ENCODE measurements at places on chromosomes 5 and 9.

DNA sequence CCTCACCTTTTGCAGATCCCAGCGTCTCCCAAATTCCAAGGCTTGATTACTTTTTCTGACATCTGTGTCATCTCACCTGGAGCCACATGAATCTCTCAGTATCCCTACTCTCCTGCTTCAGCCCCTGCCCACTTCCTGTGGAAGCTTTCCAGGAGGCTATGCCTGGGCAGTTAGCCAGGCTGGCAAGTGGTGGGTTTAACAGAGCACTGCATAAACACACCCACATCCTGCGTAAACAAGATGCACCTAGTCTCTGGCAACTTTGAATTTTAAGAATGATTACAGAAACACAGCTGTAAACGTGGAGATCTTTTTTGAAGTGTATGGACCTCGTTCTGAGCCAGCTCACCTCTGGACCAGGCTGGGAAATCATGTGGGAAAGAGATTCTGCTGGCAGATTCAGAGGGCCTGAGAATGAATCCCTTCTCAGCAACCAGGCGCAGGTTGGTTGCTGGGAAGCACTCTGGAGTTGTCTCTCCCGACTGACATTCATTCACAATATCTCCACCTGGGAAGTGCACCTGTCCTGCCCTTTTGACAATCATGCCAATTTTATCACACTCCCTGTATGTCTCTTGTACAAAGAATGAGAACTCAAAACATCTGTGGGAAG, 55.7 kb upstream of the FANCC start:
- no peak for DNase-seq

GRCh38 chr5:91946870-91947269, 563.8 kb upstream of the ARRDC3 start:
- no peak for DNase-seq

GRCh38 chr5:173727839-173728778, 111.7 kb upstream of the BOD1 start:
- no peak for DNase-seq

- DNase-seq = no peak
These were observed 7.0 kb downstream of the NOTCH1 start for GRCh38 chr9:136538599-136539426.

GRCh38 chr9:133581513-133582343, 27.5 kb downstream of the FAM163B start:
- no peak for DNase-seq

DNA sequence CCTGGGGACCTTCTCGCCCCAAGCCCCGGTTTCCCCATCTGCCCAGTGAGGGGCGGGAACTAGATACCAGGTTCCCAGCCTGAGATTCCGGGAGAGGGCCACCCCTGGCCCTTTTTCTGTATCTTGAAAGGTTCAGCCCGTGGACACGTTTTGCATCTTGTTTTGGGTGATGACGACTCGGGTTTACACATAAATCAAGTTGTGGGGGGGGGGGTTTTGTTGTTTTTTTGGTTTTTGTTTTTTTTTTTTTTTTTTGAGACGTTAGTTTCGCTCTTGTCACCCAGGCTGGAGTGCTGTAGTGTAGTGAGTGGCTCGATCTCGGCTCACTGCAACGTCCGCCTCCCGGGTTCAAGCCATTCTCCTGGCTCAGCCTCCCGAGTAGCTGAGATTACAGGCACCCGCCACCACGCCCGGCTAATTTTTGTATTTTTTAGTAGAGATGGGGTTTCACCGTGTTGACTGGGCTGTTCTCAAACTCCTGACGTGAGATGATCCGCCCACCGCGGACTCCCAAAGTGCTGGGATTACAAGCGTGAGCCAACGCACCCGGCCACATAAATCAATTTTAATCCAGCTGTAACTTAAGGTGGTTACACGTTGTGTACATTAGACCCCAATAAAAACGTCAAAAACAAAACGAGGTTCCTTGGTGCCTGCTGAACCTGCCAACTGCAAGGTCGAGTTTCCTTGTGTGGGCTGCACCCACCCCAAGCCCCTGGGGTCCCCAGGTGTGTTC, 1.1 kb upstream of the BRD3 start:
- DNase-seq = no peak

GRCh38 chr5:115463983-115464382, 80.6 kb downstream of the FEM1C start:
- no peak for DNase-seq

GRCh38 chr5:19880458-19880857, 107.5 kb downstream of the CDH18 start:
- DNase-seq = no peak

- DNase-seq = no peak
These were observed 13.3 kb upstream of the UBE2QL1 start for GRCh38 chr5:6435356-6435755.

DNA sequence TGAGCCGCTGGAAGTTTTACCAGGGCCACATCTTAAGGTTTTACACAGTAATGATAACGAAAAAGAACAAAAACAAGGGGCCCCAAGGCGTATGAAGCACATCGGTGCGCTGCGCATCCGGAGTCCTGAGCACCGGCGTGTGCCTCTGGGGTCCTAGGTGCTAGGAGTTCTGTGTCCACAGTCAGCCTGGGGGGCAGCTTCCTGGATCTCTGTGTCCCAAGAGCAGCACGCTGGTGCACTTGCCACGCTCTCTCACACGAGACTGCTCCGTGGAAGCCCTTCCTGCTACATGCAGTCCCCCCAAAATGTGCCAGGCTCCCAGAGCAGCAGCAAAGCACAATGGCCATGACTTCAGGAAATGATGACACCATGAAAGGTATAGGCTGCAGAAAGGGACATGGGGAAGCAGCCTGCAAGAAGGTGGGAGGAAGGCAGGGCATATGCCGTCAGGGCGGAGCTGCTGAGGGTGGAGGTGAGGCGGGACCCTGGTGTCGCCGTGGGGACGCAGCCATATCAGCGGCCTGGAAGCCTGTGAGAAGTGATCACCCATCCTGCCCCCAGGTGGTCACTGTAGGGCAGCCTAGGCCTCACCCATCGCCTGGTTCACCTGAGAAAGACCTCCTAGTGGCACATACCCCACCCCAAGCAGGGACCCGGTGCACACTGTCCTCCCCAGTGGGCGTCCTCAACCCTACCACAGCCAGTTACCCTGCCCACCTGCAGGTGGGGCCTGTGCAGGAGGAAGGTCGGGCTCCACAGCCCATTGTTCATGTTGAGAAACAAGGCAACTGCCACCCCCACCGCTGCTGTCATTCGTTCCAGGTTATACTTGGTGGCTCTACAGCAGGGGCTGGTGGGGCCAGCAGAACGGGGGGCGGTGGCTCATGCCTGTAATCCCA, 23.6 kb upstream of the SLC6A3 start:
- no peak for DNase-seq

DNA sequence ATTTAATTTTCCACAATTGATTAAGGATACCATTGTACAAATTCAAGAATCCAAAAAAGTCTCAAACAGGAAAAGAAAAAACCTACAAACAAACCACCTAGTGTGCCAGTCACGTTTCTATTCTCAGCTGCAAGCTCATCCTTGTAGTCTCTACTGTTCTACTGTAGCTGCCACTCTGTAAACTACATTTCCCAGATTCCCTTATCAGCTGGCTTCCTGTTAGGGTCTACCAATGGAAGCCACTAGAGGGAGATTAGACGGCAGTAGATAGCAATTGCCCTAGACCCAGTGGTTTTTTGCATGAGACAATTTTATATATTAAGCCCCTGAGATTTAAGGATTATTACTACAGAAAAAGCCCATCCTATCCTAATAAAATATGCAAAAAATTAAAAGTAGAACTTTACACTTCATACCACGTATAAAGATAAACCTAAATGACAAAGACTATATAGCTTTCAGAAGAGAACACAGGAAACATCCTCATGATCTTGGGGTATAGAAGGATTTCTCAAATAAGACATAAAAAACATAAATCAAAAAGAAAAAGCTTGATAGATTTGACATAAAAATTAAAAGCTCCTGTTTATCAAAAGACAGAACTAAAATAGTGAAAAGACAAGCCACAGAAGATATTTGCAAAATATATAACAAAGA, 37.4 kb downstream of the P4HA2 start:
- DNase-seq = no peak

DNA sequence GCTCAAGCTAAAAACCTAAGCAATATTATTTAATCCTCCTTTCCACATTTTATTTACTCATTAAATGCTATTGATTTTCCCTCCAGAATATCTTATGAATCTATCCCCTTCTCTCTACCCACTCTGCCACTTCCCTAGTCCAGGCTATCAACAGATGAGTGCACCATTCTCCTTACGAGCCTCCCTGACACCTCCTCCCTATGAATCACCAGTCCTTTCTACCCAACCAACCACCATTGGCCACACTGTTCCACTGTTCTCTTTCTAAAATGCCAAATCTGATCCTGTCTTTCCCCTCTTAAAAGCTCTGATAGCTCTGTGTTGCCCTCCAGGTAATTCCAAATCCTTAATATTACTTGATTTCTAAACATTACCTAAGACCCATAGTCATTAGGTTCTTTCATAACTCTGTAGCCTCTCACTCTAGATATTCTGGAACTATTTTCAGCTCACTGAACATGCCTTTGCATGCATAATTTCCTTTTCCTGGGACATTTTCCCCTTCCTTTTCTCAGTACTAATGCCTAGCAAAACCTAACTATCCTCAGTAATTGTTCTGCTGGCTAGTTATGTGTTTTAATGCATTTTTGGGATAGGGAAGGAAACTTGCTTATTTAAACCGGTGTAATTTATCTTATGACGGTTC, 126.3 kb downstream of the UNC13B start:
- DNase-seq = no peak

- no peak for DNase-seq
These were observed 1132.9 kb upstream of the WWC1 start for GRCh38 chr5:167158588-167158987.

DNA sequence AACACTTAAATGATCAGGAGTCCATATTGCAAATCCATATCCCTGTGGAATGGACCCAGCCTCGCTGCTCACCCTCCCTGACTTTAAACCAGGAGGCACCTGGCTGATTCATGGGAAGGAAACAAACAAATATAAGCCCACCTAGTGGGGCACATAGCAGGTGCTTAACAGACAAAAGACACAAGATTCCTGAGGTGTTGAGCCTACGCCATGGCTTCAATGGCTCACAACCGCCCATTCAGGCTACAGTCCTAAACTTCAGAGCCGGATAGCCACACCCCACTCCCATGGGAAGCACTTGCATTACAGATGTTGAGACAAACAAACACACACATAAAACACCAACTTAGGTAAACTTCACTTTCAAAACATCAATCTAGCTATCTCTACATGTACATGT, 359.9 kb downstream of the ICE1 start:
- DNase-seq = no peak

GRCh38 chr5:178309271-178310013, 76.8 kb upstream of the PHYKPL start:
- DNase-seq = no peak

- DNase-seq = no peak
These were observed 64.8 kb upstream of the ADCY2 start for GRCh38 chr5:7331131-7331530.

DNA sequence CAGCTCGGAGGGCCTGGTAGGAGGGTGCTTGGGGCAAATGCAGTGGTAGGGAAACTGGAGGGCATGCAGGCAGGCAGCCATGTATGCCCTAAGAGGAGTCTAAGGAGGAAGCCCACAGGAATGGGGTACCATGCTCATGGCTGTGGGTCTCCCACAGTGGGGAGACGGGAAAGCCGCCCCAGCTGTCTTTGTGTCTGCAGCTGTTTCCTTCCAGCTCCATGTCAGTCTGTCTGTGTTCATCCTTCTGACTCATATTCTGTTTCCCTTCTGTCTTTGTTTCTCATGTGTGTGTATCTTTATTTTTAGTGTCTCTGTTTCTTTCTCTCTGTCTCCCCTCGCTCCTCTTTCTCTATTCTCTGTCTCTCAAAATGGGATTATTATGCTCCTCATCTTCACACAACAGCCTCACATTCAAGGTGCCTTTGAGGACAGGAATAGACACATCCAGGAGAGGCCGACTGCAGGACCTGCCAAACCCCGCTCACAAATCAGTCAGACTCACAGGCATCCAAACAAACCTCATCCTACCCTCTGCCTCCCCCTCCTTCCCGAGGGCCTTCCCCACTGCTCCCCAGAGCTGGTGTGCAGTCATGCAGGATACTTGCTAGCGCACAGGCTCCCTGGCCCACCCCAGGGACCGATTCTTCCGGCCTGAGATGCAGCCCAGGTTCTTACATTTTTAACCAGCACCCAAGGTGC, 68.4 kb upstream of the RARS1 start:
- no peak for DNase-seq

GRCh38 chr9:69089082-69089481, 53.5 kb downstream of the FXN start:
- no peak for DNase-seq
